ENCODE measurements at places on chromosomes 12 and 14.
A peak's percentile ranks its signal among the peaks of the same experiment; 100 is the strongest.

DNA sequence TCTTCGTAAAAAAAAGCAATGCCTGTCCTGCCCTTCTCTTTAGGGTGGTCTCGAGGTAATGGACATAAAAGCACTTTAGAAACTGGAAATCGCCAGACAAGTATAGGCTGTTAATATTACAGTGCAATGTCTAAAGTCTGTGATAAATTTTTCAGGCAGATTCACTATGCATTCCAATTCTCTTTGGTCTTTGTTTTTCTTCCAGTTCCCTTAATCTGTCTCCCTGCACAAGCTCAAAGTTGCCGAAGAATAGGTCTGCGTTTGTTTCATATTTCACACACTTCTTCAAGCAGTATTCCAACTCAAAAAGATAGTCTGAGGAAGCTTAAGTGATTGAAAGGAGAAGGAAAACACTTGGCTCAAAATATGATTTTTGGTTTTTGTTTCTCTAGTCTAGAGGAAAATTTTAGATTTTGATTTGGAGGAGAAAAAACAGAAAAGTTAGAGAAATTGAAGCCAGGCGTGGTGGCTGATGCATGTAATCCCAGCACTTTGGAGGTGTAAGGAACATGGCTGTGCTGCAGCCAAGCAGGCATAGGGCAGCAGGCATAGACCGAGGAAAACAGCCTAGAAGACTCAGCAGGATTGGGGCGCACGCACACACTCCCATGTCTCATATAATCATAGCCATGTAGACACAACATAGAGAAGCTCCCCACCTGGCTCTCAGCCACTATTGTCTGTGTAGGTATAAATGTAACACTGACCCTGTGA is 96.2 kb upstream of the TMPO start:
- no peak for DNase-seq

DNA sequence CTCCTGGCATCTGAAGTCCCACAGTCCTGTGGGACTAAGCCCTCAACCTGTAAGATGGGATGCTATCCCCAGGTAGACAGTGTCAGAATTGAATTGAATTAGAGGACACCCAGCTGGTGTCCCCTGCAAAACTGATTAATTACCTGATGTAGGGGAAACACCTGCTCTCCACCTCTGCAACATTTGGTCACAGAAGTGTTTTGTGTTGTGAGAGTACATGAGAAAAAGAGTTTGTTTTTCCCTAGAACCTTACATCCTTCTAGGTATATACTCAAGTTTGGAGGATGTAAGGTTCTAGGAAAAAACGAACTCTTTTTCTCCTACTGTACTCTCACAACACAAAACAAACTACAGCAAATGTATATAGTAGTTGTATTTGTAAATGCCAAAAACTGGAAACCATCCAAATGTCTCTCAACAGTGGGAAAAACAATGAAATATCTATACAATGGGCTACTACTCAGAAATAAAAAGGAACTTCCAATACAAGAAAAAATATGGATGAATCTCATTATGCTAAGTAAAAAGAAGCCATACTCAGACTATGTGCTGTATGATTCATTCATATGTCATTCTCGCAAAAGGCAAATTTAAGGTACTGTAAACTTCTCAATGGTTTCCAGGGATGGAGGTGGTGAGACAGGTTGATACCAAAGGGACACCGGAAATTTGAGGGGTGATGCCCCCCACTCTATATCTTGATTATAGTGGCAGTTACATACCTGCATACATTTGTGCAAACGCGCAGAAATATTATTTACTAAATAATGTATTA is 160.7 kb downstream of the MED13L start:
- DNase-seq, result no peak

DNA sequence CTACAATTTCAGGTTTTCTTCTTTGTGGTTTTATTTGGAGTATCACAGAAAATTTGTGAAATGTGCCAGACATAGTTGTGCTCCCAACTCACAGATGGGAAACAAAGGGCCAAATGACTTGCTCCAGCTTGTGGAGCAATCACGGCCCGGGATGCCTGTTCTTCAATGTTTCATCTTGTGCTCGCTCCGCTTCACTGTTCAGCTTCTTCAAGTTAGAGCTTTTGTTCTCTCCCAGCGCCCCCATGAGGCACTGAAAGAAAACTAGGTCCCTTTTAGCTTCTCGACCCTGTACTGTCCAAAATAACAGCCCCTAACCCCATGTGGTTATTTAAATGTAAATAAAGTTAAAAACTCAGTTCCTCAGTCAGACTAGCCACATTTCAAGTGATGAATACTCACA is 187.9 kb upstream of the STXBP6 start:
- DNase-seq, result no peak

DNA sequence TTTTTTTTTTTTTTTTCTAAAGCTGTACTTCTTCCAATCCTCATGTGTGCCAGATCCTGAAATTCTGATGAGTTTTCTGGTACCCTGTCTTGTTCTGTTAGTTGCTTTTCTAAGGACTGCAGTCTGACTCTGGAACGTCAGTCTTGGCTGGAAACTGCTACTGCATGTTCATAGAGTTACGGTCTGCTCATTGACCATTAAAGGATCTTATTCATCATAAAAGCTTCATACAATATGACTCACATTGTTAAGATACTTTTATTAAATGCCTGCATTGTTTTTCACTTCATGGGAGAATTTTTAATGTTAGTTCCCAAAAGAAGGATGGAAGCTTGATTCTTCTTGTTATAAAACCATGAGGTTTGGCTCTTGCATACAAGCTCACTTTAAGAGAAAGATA is 233.6 kb downstream of the SYT10 start:
- DNase-seq, result no peak

GRCh38 chr12:124766727-124767065 is 97.0 kb downstream of the SCARB1 start:
- DNase-seq, result no peak

DNA sequence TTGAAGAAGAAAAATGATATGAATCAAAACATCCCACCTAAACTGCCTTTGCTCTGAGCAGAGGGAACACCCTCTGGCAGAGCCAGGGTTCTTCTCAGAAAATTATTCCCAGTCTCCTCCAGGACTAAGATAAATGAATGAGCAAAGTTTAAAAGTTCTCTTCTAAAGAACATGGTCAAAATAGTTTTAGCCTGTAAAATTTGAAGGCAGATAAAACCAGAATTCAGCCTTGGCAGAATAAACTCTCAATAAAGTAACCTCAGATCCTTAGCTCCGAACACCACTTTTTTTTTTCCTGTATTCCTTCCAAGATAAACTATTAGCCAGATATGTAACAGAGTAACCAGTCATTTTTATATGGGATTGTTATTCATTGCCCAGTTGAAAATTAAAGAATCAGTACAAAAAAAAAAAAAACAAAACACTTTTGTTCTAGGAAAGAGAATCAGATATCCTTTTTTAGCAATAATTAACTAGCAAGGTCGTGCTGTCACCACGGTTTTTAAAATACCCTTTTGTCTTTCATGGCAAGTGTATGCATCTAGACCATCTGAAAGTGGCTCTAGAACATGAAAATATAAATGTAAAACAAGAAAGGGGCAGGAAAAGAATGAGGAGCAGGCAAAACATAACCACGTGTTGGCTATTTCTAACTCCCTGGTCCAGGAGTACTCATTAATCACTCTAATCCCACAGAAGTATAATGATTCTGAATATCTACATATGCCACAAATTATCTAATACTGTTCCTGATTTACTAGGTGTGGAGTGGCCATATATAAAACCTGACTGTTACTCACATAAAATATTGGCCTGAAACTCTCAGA is 60.8 kb downstream of the CAPZA3 start:
- DNase-seq, result no peak

DNA sequence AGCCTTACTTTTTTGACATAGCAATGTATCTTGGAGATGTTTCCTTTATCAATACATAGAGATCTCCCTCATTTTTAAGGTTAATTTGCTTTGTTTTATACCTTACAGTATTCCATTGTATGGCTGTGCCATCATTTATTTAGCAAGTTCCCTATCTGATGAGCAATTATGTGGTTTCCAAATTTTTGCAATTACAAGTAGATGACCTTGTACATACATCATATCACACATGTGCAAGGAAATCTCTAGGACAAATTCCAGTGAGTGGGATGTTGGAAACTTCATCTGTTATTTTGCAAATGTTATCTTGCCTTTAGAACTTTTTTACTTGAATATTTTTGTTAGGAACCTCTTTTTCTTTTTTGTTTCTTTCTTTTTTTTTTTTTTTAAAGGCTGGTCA is 49.7 kb downstream of the DRAM1 start:
- DNase-seq, result no peak

- DNase-seq, result no peak
These were observed 160.3 kb upstream of the HIF1A start for GRCh38 chr14:61535032-61535431.

DNA sequence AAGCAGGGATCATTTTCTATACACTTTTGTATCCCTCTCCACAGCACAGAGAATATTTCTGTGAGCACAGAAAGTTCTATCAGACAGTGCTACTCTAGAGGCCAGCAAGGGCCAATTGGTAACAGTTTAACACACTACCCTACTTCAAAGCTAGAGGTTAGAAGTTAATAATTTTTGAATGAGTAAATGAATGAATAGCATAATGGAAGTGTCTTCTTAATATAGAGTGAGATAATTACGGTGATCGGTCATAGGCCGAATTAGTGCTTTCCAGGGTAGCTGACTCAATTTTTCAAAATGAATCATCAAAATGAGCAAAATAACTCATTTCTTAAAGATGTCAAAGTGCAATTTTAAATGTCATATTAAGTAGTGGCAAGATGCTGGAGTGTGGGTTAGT is 67.0 kb upstream of the CCDC198 start:
- no peak for DNase-seq

- no peak for DNase-seq
These were observed 53.4 kb upstream of the DIO2 start for GRCh38 chr14:80264702-80265101.

DNA sequence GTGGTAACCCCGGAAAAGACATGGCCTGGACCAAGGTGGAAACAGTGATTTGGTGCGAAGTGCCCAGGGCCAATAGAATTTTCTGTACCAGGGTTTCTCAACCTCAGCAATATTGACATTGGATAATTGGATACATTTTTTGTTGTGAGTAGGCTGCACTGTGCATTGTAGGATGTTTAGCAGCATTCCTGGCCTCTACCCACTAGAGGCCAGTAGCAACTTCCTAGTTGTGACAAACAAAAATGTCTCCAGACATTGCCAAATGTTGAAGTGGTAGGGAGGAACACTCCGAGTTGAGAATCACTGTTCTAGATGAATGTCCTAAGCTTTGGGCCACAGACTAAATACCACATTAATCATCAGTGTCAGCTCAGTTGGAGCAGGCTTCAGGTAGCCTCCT is 6.2 kb upstream of the CGRRF1 start:
- DNase-seq, result no peak

- DNase-seq, result peak; percentile 24
These were observed 13.5 kb downstream of the DHRS7 start for GRCh38 chr14:60151715-60152114.

DNA sequence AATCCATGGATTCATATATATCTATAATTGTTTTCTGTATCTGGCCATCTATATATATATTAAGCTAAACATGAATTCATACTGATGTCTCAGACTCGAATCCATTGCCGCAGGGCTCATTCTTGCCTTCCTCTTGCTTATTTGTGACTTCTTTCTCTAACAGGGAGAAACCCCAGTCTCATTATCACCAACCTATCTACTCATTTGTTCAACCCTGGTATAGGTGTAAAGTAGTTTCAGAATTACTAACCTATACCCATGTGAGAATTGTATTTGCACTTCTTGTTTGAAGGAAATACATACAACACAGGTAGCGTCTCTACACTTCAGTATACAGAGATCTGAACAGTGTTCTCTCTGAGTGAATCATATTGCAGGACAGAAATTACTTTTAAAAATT is 77.7 kb downstream of the PTPN11 start:
- DNase-seq, result no peak

DNA sequence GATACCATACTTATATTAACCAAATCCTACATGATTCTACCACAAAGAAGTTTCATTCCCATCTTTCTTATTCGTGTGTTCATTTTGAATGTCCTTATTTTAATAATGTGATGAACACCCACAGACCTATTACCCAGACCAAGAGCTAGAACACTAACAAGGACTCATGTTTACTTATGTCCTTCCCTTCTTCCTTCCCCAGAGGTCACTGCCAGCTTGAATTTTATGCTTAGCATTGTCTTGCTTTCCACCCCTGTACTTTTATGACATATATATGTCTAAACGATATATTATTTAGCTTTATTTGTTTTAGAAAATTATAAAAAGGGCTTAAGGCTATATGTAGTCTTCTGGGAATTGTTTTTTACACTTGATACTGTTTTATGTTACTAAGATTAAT is 238.6 kb downstream of the LRIG3 start:
- no peak for DNase-seq

DNA sequence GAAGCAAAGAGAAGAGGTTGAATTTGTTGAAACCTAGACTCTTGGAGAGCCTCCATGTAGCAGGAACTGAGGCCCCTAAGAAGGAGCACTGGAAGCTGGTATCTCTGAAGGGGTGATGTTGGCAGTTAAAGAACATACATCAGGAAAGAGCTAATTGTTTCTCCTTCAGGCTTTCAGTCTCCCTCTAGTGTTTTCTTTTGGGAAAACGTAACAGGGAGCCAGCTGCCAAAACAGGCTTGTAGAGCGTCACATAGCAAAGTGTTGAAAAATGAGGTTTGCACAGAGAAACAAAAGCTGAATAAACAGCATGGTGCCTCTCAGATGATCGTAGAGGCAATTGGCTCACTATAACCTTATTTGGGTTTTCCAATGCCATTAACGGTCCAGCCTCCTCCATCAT is 46.9 kb upstream of the CAND1 start:
- no peak for DNase-seq

DNA sequence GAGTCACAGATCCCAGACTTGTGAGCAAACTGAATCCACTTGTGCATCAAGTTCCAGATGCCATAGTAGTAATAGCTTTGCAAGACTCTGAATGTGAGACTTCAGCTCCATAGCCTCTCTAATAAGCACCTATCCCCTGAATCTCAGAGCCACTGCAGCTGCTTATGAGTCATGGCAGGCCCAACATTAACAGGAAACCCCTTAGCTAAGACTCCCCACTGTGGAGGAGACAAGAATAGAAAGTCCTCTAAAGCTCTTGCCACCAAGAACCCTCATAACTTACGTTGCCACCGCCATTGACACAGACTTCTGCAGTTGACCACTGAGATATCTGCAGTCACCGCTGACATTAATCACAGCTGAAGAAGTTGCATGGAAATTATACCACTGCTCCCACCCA is 62.9 kb upstream of the PDE3A start:
- DNase-seq, result no peak
